Heart right ventricle (tissue), 16 donors: ENCODE measurements at places on chromosomes 1 and 21.
A peak's percentile ranks its signal among the peaks of the same experiment; 100 is the strongest.

- DNase-seq: no peak
- H3K27me3 ChIP-seq: no peaks in the 10 kb centered on the region
- no peak overlapping the region for H3K27ac ChIP-seq
- no peaks in the 10 kb centered on the region for H3K4me1 ChIP-seq
- no peaks in the 10 kb centered on the region for H3K36me3 ChIP-seq
Observed at GRCh38 chr1:226029568-226030225, 30.6 kb upstream of the SDE2 start.

DNA sequence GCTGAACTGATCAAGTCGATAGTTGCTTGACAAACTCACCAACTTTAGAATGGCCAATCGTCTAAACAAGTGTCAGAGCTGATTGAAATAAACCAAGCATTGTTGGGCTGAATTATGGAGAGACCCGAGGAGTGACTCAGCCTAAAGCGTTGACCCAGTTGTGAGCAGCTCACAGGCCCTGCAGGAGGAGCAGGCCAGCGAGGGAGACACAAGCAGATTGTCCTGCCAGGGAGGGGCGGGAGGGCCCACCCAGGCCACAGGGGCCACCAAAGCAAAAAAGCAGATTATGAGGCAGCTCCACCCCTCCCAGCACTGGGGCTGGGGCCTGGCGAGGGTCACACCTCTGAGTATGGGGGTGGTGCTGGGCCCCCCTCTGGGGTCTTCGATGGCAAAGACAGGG lies 10.1 kb upstream of the MATN1 start:
- H3K27ac ChIP-seq: no peak overlapping the region
- no peaks in the 10 kb centered on the region for H3K27me3 ChIP-seq
- H3K36me3 ChIP-seq: no peaks in the 10 kb centered on the region
- no peaks in the 10 kb centered on the region for H3K4me1 ChIP-seq
- no peak overlapping the region for H3K4me3 ChIP-seq

- no peak overlapping the region for H3K4me3 ChIP-seq
- no peaks in the 10 kb centered on the region for H3K27me3 ChIP-seq
- no peaks in the 10 kb centered on the region for H3K4me1 ChIP-seq
- H3K27ac ChIP-seq: no peak overlapping the region
- DNase-seq: no peak
- no peaks in the 10 kb centered on the region for H3K36me3 ChIP-seq
Observed at GRCh38 chr1:29399465-29399864, 163.1 kb downstream of the PTPRU start.

DNA sequence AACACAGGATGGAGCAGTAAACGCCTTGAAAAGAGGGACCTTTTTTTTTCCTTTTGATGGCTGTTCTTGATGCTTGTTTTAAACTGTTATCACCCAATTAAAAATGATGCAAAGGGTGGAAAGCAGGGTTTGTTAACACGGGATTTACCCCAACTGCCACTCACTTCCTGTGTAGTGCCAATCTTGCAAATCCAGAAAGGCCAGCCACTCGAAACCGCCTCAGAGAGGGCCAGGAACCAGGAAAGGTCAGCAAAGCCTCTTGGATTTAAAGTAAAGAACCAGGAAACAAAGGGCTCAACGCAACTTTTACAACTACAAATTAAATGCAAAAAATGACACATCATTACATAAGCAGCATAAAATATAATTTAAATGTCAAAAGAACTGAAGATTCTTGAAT lies 347.4 kb downstream of the PDE4B start:
- no peak overlapping the region for H3K27ac ChIP-seq
- no peaks in the 10 kb centered on the region for H3K36me3 ChIP-seq
- DNase-seq: no peak
- no peaks in the 10 kb centered on the region for H3K27me3 ChIP-seq
- no peaks in the 10 kb centered on the region for H3K4me1 ChIP-seq

DNA sequence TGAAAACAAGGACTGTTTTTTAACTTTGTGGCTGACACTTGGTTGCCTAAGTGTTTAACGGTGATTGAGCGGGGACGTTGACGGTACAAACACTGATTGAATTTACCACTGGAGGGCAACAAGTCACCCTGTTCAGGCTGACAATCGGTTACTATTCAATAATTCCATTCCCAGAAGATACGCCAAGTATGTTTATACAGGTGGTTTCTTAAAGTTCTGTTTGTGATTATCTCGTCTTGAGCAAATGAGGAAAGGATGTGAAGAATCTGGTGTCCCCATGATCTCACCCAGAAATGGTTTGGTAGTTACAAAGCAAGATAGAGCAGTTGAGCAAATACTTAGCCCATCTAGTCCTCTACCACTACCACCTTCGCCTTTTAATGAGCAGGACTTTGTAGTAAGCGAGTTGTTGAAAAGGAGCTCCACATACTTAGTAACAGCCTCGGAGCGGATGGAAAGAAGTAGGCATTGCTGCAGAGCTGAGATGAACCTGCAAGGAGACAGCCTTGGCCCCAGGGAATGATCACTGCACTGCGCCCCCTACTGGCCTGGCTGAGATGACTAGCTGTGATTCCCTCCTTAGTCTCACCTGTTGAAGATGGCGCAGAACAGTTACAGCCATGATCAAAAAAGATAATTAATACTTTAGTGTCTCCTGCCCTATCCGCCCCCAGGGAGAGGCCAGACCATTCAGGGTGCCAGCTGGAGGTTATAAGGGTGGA lies 36.3 kb downstream of the IFNAR1 start:
- H3K36me3 ChIP-seq: peaks cover 21% of the 10 kb centered on the region
- peak; percentile 77 for DNase-seq
- peaks cover 30% of the 10 kb centered on the region for H3K4me1 ChIP-seq
- H3K4me3 ChIP-seq: peak overlapping the region; percentile 7
- peak overlapping the region; percentile 57 for H3K27ac ChIP-seq

DNA sequence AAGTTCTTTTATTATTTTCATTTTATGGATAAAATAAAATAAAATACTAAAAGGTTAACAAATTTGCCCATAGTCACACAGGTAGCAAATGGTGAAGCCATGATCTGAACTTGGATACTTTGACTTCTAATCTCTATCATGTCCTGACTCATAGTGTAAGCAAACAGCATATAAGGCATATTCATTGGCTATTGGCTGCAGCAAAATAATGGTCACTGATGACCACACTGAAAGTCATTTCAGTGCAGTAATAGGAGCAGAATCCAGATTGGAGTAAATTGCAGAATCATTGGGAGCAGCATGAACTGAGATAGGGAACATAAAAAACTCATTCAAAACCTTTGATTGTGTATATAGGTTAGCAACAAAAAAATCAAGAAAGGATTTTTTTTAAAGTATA lies 262.9 kb downstream of the PLA2G4A start:
- no peaks in the 10 kb centered on the region for H3K27me3 ChIP-seq
- H3K36me3 ChIP-seq: no peaks in the 10 kb centered on the region
- no peak for DNase-seq
- no peak overlapping the region for H3K4me3 ChIP-seq
- no peak overlapping the region for H3K27ac ChIP-seq

DNA sequence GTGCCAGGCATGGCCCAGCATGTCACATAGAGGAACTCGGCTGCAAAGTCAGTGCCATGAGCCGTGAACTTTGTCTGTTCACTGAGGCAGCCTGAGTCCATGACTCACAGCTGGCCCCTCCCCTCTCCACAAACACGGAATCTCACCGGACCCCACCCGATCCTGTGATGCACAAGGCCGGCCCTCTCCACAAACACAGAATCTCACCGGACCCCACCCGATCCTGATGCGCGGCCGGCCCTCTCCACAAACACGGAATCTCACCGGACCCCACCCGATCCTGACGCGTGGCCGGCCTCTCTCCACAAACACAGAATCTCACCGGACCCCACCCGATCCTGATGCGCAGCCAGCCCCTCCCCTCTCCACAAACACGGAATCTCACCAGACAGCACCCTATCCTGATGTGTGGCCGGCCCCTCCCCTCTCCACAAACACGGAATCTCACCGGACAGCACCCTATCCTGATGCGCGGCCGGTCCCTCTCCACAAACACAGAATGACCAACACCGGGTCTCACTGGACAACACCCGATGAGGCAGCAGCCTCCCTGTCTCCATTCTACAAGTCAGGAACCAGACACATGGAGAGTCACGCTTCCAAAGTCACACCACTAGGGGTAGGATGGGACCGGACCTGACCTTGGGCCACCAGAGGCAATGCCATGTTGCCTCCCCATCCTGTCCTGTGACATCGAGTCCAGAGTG lies 39.6 kb upstream of the GPR153 start:
- no peaks in the 10 kb centered on the region for H3K4me1 ChIP-seq
- no peaks in the 10 kb centered on the region for H3K27me3 ChIP-seq
- H3K4me3 ChIP-seq: no peak overlapping the region
- DNase-seq: no peak
- no peak overlapping the region for H3K27ac ChIP-seq
